ENCODE measurements at places on chromosomes 7 and 10.

- peak; percentile 30 for DNase-seq
Measured at GRCh38 chr7:45663167-45663921, 89.2 kb downstream of the ADCY1 start.

DNA sequence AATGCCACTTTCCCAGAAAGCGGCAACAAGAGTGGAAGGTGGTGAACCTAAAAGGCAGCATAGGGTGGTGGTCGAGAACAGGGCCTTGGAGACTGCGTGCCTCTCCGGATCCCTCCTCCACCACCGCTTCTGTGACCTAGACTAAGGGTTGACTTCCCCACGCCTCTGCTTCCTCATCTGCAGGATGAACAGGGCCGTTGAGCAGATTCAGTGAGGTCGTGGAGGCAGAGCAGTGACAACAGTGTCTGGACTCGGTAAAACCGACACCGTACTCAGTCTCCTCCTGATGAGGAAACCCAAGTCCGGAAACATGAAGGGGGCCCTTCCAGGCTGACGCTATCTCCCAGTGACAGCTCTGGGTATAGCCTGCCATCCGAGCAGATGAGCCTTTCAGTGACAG is 162.6 kb downstream of the CELF2 start:
- no peak for DNase-seq

GRCh38 chr7:78323118-78323517 is 524.5 kb downstream of the PHTF2 start:
- no peak for DNase-seq

GRCh38 chr10:115091161-115091560 is 2.0 kb upstream of the ATRNL1 start:
- no peak for DNase-seq

GRCh38 chr10:88861036-88861435 is 9.4 kb upstream of the ANKRD22 start:
- DNase-seq, result no peak

DNA sequence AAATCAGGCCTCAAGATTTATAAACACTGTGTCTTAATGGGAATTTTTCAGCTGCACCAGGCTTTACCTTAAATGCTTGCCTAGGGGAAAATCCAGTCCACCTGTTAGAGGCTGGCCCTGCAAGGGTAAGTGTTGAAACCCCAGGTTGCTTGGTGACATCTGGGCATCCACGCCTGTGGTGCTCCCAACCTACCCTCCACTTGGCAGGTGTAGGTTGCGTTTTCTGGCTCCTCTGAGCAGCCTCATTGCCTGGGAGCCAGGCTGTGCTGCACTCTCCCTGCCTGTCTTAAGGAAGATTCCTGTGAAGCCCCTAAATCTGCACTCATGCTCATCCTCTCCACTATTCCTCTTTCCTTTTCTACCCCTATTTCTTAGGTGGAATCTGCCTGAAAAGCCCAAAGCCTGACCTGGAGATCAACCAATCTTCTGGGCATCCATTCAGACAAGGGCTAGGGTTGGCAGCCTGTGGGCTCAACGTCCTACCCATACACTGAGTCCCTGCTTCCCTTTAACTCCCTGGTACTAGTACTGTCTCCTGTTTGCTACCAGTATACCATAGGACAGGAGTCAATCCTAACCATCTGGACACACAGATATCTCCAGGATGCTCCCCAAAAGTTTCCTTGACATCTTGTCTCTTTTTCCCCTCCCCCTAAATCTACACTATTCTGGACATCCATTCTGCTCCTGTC is 150.4 kb downstream of the PDE1C start:
- no peak for DNase-seq

Measured in epithelial cell of esophagus (primary cell).